Uterus (tissue), 4 donors: ENCODE measurements at places on chromosomes 16 and 17. TPM values are rescaled to one million over a fixed set of nuclear protein-coding genes. Genes with fewer than 3 reads are reported as not detected.

DNA sequence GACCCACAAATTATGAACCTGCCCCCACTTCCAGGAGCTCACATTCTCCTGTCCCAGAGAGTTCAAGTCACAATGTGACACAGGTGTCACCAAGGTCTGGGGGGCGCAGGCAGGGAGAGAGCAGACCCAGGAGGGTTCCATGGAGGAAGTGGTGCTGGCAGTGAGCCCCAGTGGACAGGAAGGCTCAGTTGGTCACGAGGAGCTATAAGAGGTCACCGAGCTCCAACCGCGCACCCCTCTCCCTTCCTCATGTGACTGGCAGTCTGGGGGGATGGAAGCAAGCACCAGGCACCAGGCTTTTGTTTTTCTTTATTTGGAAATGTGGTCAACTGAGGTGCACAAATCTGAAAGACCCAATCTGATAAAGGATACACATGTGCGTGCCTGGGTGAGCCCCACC is 2.5 kb downstream of the ITGAD start:
- DNase-seq = no peak
- H3K36me3 ChIP-seq = no peaks in the 10 kb centered on the region
- H3K27me3 ChIP-seq = no peaks in the 10 kb centered on the region
- H3K4me1 ChIP-seq = no peaks in the 10 kb centered on the region
- no peak overlapping the region for H3K27ac ChIP-seq

DNA sequence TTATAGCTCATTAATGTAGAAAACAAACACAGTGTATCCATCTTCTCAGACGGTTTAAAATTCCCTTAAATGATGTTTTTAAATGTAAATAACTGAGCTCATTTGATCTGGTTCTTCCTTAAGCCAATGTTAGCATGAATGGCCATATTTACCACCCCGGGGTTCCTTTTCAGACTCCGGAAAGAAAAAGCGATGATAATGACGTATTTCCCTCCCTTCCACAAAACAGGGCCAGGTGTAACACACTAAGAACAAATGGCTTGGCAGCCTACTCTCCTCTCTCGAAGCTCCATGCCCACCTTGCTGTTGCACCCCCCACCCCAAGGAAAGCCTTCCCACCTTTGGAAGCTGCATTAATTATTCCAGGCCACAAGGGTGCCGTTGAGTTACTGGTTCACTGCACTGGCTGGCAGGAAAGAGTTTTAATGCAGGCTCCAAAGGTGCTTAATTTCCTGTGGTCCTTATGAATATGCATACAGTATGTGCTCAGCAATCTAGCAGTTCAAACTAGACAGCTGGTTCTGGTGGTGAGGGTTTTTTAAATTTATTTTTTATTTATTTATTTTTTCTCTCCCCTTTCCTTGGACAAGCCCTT is 378.9 kb downstream of the WWOX start:
- H3K4me3 ChIP-seq = no peak overlapping the region
- DNase-seq = no peak
- H3K27me3 ChIP-seq = no peaks in the 10 kb centered on the region
- H3K4me1 ChIP-seq = no peaks in the 10 kb centered on the region
- H3K27ac ChIP-seq = no peak overlapping the region

- no peak for DNase-seq
- H3K4me1 ChIP-seq = no peaks in the 10 kb centered on the region
- no peak overlapping the region for H3K4me3 ChIP-seq
- H3K36me3 ChIP-seq = no peaks in the 10 kb centered on the region
Measured at GRCh38 chr16:59566446-59566845, 832.3 kb upstream of the GOT2 start.

DNA sequence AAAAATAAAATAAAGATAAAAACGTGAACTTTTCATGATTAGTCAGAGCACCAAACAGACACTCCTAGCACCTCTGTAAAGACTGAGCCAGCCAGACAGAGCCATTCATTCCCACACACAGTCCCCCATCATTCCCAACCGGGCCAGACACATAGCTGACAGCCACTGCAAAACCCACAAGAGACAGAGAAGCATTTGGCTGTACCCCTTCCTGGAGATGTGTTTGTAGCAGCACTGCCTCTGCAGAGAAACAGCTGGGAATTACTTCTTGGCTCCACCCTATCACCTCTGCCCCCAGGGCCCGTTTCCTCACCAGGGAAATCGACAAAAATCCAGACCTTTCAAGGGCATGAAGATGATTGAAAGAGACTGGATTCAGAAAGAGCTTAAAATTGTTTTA is 46.4 kb downstream of the MYH11 start:
- H3K27me3 ChIP-seq = no peaks in the 10 kb centered on the region
- H3K27ac ChIP-seq = peak overlapping the region; percentile 86
- H3K4me3 ChIP-seq = no peak overlapping the region

DNA sequence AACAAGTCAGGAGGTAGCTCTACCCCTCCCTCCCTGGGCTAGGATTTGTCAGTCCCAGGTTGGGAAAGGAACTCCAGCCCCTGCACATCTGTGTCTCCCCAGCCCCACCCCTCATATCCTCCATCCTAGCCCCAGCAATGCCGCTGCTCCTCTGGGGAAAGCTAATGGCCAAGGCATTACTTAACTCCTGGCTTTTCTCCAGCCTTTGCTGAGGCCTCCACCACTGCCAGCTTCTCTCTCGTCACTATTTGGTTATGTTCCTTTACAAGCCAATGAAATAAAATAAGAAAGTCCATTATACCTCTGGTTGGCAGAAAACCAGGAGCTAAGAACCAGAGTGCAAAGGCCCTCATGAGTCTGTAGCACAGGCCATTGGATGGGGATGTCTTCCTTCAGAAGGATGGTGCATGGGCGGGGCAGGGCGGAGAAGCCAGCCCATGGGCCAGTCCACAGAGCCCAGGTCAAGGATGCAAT is 171.0 kb downstream of the CCDC182 start:
- no peak overlapping the region for H3K27ac ChIP-seq
- DNase-seq = peak; percentile 62
- H3K36me3 ChIP-seq = no peaks in the 10 kb centered on the region
- H3K4me1 ChIP-seq = no peaks in the 10 kb centered on the region

Gene PRDM7
- not detected for total RNA-seq

DNA sequence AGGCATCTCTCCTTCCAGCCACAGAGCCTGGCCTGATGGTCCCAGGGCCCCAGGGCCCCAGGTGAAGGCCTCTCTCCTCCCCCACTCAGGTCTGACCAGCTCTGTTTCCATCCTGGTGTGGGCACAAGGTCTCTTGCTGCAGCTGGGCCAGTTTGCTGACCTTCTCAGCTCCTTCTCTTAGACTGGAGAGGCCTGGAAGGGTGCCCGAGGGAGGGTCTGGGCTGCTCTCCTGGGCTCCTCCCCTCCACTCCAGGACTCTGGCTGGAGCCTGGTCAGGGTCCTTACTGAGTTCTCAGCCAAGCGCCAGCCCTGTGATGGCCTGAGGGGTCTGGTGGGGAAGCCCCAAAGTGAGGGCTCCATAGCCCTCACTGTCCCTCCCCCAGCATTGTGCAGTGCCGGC is 12.4 kb downstream of the SOCS3 start:
- DNase-seq = no peak
- H3K4me1 ChIP-seq = peaks cover 19% of the 10 kb centered on the region
- no peak overlapping the region for H3K4me3 ChIP-seq

DNA sequence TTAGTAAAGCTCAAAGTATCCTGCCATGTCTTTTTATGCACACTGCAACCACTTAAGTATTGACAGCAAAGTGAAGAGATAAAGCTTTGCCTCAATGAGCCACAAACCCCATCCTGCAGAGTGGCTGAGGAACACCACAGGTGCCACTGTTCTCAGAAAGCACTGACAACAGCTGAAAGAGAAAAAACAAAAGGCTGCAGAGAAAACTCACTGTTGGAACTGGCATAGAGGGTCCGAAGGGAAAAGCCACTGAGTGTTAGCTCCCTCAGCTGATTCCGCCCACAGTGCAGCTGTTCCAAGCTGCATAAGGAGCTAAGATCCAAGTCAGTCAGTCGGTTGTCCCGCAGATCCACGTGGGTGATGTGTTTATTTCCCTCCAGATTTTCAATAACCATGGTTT is 48.3 kb downstream of the PHLPP2 start:
- H3K4me1 ChIP-seq = no peaks in the 10 kb centered on the region
- H3K27ac ChIP-seq = no peak overlapping the region
- DNase-seq = no peak
- no peaks in the 10 kb centered on the region for H3K36me3 ChIP-seq
- no peak overlapping the region for H3K4me3 ChIP-seq

Gene CACNG4
- 0.21 TPM for total RNA-seq

DNA sequence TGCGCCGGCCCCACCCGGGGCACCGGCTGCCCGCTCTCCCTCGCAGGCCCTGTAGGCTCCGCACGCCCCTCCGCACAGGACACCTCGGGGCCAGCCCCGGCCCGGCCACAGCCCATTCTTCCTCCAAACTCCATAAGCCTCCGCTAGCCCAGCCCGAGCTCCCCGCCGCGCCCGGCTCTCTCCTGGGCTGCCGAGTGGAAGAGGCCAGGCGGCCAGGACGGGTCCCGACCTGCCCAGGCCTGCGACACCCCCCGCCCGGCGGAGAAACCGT is 397 bp downstream of the NCOR1 start:
- peak overlapping the region; percentile 81 for H3K4me3 ChIP-seq
- peaks cover 4% of the 10 kb centered on the region for H3K4me1 ChIP-seq
- H3K36me3 ChIP-seq = no peaks in the 10 kb centered on the region
- peak overlapping the region; percentile 94 for H3K27ac ChIP-seq

Gene KRT23
- total RNA-seq = 3.1 TPM

DNA sequence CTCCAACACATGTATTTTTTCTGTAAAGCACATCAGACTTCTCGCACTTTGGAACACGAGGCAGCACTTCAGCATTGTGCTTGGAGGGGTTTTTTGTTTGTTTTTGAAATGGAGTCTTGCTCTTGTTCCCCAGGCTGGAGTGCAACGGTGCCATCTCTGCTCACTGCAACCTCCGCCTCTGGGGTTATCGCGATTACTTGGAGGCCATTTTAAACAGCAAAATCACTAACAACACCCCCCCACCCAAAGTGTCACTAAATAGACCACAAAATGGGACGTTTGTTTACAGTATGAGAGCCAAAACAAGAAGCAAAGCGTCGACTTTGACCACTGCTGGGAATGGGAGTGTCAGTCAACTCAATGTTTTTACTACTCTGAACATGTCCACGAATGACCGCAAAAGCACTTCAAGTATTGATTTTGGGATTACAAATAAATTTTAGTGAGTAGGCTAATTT is 9.0 kb upstream of the C16orf87 start:
- no peak overlapping the region for H3K27ac ChIP-seq
- no peak overlapping the region for H3K4me3 ChIP-seq
- no peaks in the 10 kb centered on the region for H3K27me3 ChIP-seq
- DNase-seq = no peak
- H3K4me1 ChIP-seq = no peaks in the 10 kb centered on the region

- no peak overlapping the region for H3K4me3 ChIP-seq
- H3K27ac ChIP-seq = no peak overlapping the region
- H3K4me1 ChIP-seq = no peaks in the 10 kb centered on the region
Measured at GRCh38 chr16:87186446-87186845, 130.7 kb downstream of the C16orf95 start.

DNA sequence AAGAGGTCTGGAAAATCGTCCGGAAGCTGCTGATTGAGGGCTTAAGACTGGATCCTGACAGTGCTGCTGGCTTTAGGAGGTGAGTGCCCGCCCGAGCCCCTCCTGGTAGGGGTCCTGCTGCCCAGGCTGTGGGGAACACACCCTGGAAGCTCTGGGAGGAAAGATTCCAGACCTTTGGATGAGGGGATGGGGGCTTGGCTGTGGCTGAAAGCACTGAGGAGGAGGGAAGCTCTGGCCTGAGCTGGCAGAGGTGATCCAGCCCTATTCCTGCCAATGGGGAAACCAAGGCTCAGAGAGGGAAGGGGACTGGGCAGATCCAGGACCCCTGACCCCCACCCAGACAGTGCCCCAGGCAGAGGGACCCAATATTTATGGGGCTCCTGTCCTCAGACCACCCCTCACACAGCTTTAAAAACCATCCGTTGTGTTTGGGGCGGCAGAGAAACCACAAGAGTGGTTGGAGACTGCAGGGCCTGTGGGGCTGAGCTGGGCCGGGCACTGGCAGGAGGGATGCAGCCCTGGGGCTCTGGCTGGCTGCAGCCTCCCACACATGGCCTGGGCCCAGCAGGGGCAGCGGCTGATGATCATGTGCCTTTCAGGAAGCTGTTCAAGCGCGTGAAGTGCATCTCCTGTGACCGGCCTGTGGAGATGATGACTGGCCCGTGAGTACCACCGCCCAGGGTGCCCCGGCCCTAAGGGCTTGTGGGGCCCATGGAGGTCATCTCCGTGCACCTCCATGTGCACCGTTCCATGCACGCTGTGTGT is 22.8 kb downstream of the UBALD1 start:
- no peak overlapping the region for H3K4me3 ChIP-seq
- no peaks in the 10 kb centered on the region for H3K36me3 ChIP-seq
- H3K27ac ChIP-seq = no peak overlapping the region
- DNase-seq = no peak

- peaks cover 6% of the 10 kb centered on the region for H3K4me1 ChIP-seq
- H3K4me3 ChIP-seq = no peak overlapping the region
- no peaks in the 10 kb centered on the region for H3K27me3 ChIP-seq
- peak overlapping the region; percentile 60 for H3K27ac ChIP-seq
- no peaks in the 10 kb centered on the region for H3K36me3 ChIP-seq
- DNase-seq = peak; percentile 60
Measured at GRCh38 chr16:2919511-2920255, 8.0 kb downstream of the FLYWCH1 start.

DNA sequence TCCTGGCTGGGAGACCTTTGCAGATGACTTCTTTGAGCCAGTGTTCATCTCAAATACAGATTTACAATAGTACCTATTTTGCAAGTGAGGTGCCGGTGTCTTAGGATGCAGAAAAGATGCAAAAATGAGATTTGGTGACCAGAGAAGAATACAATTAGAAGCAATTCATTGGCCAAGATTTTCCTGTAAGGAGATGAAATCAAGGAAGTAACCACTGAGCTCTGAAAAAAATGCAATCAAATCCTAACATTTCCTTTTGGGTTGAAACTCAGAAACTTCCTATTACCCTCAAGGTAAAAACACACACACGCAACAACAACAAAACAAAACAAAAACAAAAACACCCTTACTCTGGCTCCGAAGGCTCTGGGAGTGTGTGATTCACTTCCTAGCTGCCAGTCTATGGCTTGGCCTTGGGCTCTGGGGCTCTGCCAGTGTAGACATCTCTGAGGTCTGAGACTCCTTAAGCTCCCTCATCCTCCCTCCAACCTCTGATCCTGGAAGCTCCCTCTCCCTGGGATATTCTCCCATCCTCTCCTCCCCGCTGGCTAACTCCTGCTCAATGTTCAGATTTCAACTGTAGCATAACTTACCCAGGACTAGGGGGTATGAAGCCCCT is 16.8 kb upstream of the MT4 start:
- DNase-seq = no peak
- H3K27ac ChIP-seq = no peak overlapping the region
